ENCODE measurements at places on chromosomes 7 and 10.

DNA sequence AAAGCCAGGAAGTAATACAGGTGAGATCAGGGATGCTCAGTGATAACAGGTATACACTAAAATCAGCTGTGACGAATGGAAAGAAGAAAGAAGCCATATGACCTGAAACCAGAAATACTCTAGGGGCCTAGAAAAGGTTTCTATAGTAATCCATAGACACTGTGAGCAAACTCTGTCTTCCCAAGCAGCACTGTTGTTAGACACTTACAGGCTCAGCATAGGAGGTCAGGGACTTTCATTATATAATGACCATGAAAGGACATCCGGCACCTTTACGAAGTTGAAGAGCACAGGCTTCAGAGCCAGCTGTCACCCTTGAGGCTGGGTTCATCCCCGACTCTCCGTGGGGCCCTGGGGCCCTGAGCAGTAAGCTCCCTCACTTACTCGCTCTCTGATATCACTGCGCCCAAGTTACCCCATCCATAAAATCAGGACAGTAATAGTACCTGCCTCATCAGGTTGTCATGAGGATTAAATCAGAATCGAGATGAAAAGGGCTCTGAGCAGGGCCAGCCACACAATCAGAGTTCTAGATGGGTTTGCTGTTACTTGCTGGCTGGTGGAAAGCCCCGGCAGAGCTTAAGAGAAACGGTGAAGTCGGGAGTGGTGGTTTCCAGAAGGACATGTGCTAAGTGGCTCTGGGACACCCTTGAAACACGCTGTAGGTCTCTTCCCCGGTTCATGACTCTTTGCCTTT lies 79.5 kb downstream of the ITIH5 start:
- DNase-seq = no peak

DNA sequence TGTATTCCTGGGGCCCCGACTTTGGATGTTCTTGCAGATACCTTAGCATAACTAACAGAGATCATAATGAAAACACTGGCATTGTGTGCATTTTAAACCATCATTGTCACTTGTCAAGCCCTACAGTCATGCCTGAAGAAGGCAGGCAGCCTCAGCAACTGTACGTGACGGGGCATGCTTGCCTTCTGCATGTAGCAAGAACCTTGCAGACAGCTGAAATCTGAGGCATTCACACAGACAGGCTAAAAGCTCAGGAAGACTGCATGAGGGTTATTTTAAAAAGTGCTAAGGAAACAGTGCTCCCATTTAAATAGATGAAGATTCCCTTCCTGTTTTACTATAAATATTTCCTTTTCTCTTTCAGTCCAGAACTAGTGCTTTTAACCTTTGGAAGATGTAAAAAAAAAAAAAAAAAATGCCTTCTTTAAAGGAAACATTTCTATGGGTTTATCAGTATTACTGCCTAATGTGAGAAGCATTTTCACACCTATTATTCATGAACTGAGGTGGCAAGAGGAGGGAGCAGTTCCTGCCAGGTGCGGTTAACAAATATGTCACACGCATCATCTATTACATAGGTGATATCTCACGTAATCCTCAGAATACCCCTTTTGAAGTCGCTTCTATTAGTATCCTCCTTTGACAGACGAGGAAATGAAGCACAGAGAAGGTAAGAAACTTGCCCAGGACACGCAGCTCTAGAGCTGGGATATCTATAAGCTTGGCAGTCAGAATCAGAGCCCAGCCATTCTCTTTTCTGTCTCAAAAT lies 88.1 kb downstream of the PRKCQ start:
- no peak for DNase-seq

GRCh38 chr7:67413670-67414069 lies 417.0 kb downstream of the TYW1 start:
- no peak for DNase-seq

- no peak for DNase-seq
Measured at GRCh38 chr7:74148491-74148890, 25.7 kb upstream of the EIF4H start.

GRCh38 chr10:72333112-72334015 lies 21.4 kb downstream of the DNAJB12 start:
- no peak for DNase-seq

DNA sequence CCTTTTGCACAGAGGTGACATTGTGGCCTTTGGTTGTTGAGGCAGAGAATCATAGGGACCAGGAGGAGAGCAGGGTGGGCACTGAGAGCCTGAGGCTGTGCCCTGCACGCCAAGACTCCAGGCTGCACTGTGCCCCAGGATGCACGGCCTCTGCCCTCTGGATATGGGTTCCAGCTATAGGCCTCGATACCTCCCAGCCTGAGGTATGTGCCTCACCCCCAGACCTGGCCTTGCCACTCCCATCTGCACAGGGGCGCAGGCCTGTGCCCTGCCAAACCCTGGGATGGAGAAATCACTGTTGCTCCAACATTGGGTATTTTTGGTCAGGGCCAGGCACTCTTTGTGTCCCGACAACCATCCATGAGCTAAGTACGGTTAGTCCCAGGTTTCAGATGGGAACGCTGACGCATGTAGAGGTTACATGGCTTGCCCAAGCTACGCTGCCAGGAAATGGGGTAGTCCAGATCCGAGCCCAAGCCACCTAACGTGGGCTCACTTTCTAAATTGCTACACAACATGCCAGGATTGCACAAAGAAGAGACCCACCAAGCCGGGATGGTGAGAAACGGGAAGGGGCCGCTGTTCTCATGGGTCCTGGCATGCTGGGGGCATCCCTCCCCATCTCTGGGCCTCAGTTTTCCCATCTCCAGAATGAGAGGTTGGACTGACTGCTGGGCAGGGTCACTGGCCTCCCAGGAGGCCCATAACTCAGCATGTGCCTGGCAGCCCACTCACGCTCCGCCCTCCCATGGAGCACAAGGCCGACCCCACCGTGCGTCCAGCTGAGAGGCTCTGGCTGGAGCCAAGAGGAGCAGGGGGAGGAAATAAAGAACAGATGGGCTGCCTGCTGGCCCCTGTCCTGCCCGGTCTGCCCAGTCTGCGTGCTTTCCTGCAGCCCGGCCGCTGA lies 44.2 kb downstream of the ZCCHC24 start:
- DNase-seq = no peak

GRCh38 chr7:70761711-70762328 lies 370.1 kb upstream of the GALNT17 start:
- DNase-seq = no peak

DNA sequence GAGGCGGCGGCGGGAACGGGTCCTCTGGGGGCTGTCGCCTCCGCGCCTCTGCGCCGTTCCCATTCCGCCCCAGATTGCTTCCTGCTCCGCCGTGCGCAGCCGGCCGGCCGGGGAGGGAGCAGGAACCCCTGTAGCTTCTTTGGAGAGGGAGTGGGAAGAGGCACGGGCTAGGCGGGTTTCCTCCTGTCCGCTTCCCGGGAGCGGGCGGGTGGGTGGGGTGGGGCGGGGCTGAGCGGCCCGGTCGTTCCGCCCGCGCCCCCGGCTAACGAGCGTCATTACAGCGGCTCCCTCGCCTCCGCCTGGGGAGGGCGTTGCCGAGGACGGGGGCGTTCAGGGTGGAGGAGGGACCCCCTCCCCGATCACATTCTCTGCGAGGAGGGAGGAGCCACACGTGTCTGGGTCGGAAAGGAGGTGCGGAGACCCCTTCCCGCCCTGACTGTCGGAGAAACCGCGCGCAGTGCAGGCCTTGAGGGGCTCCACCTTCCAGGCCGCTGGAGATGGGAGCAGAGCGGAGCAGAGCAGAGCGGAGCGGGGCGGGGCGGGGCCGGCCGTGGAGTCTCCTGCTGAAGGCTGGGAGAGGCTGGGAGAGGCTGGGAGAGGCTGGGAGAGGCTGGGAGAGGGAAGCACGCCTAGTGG lies 39.7 kb downstream of the AGAP3 start:
- DNase-seq = no peak

GRCh38 chr7:101420436-101420835 lies 57.8 kb downstream of the COL26A1 start:
- no peak for DNase-seq

DNA sequence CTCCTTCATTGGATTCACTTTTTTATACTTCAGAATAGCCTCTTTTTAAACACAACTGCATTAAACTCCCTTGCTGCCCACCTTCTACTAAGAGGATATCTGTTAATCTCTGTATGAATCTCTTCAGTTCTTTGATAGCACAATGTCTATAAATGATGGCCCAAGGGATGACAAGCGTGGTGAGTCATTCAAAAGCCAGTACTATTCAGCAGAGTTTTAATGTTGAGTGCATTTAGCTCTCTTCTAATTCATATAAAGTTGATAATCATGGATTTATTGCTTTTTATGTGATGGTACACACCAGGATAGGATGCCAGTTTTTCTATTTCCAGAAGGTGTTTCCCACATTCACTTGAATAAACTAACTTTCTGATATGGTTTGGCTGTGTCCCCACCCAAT lies 57.4 kb upstream of the HECTD2 start:
- DNase-seq = no peak

- no peak for DNase-seq
Measured at GRCh38 chr10:11429439-11430052, 181.9 kb downstream of the USP6NL start.

DNA sequence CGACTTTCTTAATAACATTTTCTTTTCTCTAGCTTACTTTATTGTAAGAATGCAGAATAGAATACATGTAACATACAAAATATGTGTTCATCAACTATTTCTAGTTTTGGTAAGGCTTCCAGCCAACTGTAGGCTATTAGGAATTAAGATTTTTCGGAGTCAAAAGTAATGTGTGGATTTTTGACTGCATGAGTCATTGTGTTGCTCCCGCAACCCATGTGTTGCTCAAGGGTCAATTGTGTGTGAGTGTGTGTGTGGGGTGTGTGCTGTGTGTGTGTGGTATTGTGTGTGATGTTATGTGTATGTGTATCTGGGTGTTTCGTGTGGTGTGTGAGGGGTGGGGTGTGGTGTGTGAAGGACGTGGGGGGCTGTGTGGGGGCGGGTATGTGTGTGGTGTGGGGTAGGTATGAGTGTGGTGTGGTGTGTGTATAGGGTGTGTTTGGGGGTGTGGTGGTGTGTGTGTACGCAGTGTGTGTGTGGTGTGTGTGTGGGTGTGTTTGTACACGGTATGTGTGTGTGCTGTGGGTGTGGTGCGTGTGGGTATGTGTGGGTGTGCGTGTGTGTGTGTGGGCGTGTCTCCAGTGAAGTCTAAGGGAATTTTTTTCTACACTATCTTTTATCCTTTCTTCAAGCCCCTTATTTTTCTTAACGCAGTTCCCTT lies 60.5 kb downstream of the RSU1 start:
- no peak for DNase-seq

DNA sequence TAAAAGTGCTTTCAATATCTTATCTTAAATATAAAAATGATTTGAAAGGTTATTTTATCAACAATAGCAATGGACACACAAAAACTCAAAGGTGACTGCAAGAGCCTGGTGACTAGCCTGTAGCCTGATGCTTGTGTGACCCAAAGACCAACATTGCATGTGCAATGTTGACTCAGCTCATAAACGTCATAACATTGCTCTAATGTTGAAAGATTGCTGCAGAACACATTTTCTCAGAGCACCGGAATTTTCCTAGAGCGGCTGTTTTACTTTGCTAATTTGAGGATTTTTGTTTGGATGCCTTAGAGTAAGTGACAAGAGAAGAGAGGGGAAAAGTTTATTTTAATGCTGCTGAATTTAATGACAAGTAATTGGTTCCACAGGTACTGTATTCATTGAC lies 107.1 kb downstream of the RAB18 start:
- no peak for DNase-seq

GRCh38 chr10:35797187-35797586 lies 155.1 kb upstream of the FZD8 start:
- DNase-seq = no peak

GRCh38 chr10:126059076-126059826 lies 162.9 kb downstream of the FANK1 start:
- no peak for DNase-seq

GRCh38 chr7:26441002-26441521 lies 149.4 kb downstream of the SNX10 start:
- DNase-seq = no peak

DNA sequence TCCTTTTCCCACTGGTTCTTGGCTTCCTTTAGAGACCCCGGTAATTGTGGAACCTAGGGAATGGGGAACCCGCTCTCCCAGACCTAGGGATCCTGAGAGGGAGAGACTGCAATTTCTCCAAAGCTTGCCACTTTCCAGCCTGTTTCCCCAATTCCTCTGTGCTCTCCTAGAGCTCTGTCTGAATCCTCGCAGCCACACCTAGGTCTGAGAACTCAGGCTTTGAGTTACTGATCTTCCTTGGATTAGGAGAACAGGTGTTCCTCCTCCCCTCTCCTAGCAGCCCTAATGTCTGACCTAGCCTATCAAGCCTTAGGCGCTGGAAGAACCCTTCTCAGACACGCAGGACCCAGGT lies 20.0 kb downstream of the WNT8B start:
- DNase-seq = no peak

DNA sequence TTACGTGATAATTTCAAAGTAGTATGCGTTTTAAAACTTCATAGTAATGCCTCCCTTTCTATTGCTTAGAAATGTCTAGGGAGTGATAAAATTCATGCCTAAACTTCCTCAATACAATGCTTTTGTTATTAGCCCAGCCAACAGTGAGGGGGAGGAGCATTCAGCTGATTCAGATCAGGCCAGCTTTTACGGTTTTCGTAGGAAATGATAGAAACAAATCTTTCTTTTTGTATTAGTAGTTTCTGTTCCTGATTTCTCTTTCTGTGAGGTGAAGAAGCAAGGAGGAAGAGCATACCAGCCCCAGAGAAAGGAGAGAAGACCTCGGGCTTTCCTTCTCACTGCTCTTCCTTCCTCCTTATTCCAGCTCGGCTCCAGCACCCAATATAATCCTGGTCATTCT lies 35.2 kb upstream of the ITPRID1 start:
- DNase-seq = no peak

GRCh38 chr10:96910488-96911395 lies 78.6 kb downstream of the LCOR start:
- no peak for DNase-seq

- no peak for DNase-seq
Measured at GRCh38 chr7:11706666-11707605, 125.1 kb downstream of the THSD7A start.

GRCh38 chr7:69756235-69756634 lies 158.0 kb downstream of the AUTS2 start:
- DNase-seq = no peak

DNA sequence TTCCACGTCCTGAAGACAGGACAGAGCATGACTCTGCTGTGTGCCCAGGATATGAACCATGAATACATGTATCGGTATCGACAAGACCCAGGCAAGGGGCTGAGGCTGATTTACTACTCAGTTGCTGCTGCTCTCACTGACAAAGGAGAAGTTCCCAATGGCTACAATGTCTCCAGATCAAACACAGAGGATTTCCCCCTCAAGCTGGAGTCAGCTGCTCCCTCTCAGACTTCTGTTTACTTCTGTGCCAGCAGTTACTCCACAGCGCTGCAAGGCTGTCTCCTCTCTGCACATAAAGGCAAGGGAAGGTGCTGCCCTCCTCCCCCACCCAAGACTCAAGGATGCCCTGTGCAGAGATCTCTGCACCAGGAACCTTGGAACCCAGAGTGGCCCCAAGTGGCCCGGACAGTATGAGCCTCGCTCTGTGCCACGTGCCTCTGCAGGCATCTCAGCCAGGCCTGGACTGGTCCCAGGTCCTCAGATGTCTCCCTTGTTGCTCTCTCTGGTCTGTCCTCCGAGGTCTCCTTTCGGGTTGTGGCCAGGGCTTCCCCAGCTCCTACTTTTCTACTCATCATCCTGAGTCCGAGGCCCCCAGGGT lies 230.3 kb upstream of the PRSS58 start:
- DNase-seq = no peak
